ENCODE measurements at places on chromosomes 1 and 21. TPM values are rescaled to one million over a fixed set of nuclear protein-coding genes. Genes with fewer than 3 reads are reported as not detected.

GRCh38 chr1:234691567-234691966 lies 81.6 kb upstream of the IRF2BP2 start:
- no peak for DNase-seq

DNM3 gene
- total RNA-seq = 1.2 TPM

DNA sequence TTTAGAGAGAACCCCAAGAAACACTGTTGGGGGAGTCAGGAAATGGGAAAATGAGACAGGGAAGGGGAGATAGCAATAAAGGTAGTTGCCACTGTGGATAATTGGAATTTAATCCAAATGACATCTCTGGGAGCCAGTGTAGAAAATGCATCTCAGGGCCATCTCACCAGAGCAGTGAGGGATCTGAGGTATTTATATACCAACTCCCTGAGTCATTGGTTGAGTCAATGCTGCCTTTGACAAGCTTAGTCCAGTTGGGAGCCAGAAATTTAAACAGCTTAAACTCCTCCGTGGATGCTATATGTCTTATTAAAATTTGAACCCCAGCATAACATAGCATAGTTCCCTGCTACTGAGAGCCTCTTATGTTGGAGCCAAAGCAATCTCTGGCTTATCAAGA lies 140.3 kb downstream of the SLC30A10 start:
- no peak for DNase-seq

DNA sequence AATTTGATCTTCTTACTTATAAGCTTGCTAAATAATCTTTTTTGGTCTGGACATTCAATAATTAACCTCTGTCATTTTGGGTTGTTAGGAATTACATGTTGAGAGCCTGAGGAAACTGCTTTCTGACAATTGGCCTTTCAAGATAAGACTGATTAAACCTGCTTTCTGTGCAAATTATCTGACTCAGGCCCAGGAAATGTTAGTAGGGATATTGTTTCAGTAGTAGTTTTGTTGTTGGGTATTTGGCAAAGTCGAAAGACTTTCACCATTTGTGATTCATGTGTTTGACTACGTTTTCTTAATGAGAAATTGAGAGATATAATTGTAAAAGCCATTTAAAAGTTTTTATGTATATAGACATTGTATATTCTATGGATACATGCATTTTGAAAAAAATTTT lies 81.1 kb upstream of the GPR88 start:
- no peak for DNase-seq

ATP6V0B gene
- 135 TPM for total RNA-seq

PCSK9 gene
- 9.5 TPM for total RNA-seq

DNA sequence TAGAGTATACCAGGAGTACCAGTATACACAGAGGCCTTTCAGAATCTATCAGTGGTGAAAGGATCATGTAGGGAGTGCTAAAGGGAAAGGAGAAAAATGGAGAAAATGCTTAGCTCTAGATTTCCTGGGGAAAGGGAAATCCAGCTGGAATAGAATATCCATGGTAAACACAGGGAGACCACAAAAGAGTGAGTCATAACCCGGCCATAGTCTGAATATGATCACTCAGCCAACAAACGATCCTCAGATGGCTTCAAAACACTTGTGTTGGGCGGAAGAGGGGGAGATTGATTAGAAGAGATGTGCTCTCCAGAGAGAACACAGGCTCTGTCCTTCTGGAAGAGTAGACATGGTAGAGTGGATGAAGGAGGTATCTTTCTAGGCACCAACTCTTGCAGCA lies 180.6 kb downstream of the PAPPA2 start:
- no peak for DNase-seq

KRTAP12-4 gene
- not detected for total RNA-seq

CDA gene
- 1.5 TPM for total RNA-seq

DNA sequence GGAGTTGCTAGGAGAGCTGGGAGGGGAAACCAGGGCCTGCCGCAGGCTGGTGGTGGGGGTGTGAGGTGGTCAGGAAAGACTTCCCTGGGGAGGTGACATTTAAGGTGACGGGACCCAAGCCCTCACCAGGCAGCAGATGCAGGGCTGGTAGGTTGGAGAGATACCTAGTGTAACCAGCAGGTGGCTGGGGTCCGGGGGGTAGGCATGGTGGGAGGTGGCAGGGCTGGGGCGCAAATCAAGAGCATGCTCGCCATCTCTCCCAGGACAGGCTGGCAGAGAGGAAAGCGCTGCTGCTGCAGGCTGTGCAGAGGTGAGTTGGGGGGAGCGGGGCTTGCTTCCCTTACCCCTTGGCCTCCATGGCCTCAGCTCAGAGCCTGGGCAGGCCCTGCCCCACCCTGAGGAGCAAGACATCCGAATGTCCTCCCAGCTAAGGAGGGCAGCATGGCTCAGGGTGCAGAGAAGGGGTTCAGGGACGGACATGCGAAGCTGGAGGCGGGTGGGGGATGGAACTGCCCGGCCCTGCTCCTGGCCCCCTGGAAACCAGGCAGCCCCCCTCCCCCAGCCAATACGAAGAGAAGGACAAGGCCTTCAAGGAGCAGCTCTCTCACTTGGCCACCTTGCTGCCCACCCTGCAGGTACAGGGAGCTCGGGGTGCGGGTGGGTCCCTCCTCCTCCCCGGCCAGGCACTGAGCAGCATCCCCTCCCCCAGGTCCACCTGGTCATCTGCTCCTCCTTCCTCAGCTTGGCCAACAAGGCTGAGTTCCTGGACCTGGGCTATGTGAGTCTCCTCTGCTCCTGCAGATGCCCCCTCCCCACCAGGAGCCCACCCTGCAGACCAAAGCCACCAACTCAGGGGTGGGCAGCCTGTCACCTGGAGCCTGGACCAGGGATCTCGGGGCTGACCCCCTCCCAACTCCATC lies 4.0 kb downstream of the RNF207 start:
- DNase-seq = no peak

DNA sequence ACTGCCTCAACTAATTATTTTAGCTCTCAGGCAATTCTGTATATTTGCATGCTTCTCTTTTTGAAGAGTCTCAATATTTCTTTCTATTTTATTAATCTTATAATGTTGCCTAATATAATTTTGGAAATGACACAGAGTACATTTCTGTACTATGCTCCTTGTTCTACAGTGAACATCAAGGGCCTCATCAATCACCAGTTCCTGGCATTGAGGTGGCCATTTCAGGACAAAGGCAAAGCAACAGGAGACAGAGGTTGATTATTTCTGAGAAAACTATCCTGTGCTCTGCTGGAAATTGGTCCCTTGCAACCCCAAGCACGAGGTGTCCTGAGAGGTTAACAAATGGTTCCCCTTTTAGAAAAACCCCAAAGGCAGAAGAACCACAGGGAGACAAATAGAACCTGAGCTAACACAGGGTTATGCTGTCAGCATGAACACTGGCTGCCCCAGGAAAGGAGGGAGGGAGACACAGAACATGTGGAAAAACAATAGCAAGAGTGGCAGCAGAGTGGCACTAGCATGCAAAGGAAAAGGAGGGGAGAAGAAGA lies 63.9 kb upstream of the VAV3 start:
- DNase-seq = no peak

DNA sequence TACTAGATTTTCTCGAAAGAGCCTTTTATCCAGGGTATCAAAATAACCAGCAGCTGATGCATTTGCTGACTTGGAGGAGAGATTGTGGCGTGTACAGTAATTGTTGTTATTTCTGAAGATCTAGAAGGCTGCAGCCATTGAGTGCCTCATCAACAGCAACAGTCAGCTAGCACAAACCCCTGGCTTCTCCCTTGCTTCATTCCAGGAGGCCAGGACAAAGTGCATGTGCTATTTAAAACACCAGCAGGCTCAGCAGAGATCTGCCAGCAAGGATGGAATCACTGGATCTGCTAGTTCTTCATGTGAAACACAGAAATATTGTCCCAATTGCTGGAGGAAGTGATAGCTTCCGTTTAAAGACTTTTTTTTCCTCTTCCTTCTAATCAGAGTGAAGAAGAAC lies 2.8 kb upstream of the NGF start:
- no peak for DNase-seq

DNA sequence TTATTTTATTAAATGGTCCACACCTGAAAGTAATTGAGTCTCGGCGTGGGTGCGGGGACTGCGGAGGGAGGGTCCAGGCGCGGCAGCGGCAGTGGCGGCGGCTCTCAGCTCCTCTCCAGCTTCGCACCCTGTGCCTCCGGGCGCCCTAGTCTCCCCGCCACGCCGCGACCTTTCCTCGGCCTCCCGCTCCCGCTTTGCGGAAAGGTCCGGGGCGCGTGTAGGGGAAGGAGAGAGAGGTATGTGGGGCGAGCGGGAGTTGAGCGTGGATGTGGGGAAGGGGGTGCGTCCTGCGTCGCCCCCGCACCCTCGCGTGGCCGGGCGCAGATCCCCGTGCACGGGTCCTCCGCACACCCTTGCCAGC lies 13.4 kb upstream of the ALX3 start:
- DNase-seq = no peak

GRCh38 chr1:107875689-107876088 lies 89.3 kb downstream of the VAV3 start:
- DNase-seq = no peak

OR2G3 gene
- total RNA-seq = not detected

LCE1A gene
- not detected for total RNA-seq

MNDA gene
- total RNA-seq = not detected

DNA sequence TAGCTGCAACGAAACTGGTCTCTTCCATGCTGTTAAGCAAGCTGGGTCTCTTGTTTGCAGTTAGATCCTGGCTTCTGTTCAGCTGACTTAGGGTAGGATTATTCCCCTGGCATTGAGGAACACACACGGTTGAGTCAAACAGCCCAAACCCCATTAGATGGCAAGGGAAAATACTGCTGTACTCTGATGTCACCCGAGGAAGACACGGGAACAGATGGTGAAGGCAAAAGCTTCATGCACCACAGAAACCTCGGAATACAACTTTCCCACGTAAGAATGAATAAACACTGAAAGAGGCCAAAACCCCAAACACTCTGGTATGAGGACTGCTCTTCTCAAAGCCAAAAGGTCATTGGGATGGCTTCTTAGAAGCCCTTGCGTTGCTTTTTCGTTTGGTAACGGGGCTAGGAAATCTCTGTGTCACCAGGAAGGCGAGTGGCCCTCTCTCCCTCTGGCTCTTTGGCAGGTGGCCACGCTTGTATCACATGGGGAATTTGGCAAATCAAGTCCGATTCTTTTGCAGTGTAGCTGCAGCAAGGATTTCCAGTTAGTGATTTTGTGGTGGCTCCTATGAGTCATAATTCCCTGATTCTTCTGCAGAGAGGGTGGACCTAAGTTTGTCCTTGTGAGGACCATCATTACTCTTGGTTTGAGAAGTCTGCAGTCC lies 16.7 kb upstream of the LYST start:
- DNase-seq = no peak

- no peak for DNase-seq
Measured at GRCh38 chr1:21312407-21312992, 22.2 kb upstream of the ECE1 start.

- no peak for DNase-seq
Measured at GRCh38 chr1:117114877-117115276, 6.7 kb downstream of the TRIM45 start.

DNA sequence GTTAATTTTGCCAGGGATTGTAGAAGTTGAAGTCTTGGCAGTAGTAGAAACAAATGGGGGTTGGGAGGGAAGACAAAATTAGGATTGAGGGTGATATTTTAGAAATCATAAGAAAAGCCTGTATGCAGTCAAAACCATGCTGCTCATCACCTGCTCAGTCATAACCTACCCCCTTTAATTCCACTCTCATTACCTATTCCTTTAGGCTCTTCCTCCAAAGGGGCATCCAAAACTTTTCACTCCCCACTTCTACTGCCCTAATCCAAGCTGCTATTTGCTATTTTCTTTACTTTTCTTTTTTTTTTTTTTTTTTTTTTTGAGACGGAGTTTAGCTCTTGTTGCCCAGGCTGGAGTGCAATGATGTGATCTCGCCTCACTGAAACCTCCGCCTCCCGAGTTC lies 11.5 kb downstream of the H3-3A start:
- no peak for DNase-seq

DNA sequence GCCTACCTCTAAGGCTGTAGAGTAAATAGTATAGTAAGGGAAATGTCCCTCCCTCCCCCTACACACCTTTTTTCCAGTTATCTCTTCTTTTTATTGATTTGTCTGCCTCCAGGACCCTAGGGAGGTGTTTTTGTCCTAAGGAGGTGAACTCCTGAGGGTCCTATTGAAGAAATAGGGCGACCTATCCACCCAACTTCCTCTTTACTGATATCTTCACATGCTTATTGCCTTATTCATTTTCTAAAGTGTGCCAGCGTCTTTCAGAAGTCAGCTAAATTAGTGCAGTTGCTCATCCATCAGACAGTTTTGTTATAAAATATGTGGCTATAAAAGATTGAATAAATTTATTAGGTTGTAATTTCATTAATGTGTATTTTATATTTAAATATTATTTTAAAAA lies 5.9 kb downstream of the BACH1 start:
- no peak for DNase-seq

PTPRF gene
- total RNA-seq = 260 TPM

DNA sequence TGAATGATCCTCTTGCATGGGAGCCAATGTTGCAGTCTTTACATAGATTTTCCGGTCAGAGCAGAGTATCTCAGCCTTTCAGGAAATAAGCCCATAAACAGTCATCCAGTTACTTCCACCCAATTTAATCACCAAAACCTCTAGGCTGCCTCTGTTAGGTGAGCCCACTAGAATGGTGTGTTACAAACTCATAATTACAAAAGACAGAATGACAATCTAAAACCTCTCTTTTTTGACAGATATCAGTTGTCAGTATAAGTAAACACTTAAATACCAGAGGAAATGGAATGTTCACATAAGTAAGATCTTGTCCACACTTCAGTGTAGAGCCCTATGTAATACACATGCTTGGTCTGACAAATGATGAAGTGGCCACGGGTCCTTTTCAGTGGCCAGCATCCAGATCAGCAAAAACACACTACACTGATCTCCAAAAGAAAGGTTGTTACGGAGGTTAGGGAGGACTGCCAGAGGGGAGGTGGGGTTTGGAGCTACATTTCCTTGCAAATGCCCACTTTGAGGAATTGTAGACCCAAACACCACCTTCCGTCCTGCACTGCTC lies 71.3 kb upstream of the FBXO28 start:
- DNase-seq = no peak

KCNC4 gene
- total RNA-seq = 4.8 TPM

- no peak for DNase-seq
Measured at GRCh38 chr1:74913978-74914377, 181.0 kb downstream of the TYW3 start.

- no peak for DNase-seq
Measured at GRCh38 chr1:12275370-12275769, 45.5 kb downstream of the VPS13D start.

DNA sequence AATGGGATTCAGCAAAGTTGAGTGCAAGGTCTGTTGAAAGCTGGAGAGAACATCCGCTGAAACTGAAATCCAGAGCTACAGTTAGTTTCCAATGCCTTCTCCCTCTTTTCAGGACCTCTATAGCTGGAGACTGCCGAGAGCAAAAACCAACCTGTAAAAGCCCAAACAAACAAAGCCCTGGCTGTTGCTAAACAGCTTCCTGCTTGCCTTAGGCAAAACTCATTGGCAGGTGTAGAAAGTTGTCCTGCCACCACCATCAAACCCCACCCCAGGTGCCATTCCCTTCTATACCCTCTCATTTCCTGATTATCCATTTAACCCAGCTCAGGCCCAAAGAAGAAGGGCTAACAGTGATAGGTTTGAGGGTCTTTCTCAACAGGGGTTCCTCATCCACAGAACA lies 24.7 kb downstream of the SCYL3 start:
- no peak for DNase-seq

GRCh38 chr1:210527091-210527490 lies 198.4 kb downstream of the HHAT start:
- DNase-seq = no peak

- no peak for DNase-seq
Measured at GRCh38 chr1:210446479-210446878, 117.8 kb downstream of the HHAT start.

GRIK1 gene
- total RNA-seq = 4.1 TPM

- DNase-seq = no peak
Measured at GRCh38 chr1:21293537-21294265, 3.4 kb upstream of the ECE1 start.

- DNase-seq = no peak
Measured at GRCh38 chr21:14480411-14481031, 65.6 kb downstream of the SAMSN1 start.
